ENCODE measurements at places on chromosomes 6 and 20.

- DNase-seq = no peak
Measured at GRCh38 chr6:4800662-4801061, 24.5 kb downstream of the CDYL start.

- DNase-seq = peak; percentile 8
Measured at GRCh38 chr6:91081452-91082067, 494.7 kb upstream of the MAP3K7 start.

GRCh38 chr6:84492241-84493165 lies 265.1 kb upstream of the CEP162 start:
- no peak for DNase-seq

DNA sequence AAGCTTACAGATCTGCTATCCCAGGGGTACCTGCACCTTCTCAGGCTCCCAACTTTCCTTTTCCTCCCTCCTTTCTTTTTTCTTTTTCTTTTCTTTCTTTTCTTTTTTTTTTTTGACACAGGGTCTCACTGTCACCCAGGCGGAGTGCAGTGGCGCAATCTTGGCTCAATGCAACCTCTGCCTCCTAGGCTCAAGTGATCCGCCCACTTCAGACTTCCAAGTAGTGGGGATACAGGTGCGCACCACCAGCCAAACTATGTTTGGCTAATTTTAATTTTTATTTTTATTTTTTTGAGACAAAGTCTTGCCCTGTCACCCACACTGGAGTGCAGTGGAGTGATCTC lies 36.0 kb downstream of the PIM1 start:
- DNase-seq = no peak

- DNase-seq = no peak
Measured at GRCh38 chr6:79898076-79898475, 49.3 kb downstream of the ELOVL4 start.

DNA sequence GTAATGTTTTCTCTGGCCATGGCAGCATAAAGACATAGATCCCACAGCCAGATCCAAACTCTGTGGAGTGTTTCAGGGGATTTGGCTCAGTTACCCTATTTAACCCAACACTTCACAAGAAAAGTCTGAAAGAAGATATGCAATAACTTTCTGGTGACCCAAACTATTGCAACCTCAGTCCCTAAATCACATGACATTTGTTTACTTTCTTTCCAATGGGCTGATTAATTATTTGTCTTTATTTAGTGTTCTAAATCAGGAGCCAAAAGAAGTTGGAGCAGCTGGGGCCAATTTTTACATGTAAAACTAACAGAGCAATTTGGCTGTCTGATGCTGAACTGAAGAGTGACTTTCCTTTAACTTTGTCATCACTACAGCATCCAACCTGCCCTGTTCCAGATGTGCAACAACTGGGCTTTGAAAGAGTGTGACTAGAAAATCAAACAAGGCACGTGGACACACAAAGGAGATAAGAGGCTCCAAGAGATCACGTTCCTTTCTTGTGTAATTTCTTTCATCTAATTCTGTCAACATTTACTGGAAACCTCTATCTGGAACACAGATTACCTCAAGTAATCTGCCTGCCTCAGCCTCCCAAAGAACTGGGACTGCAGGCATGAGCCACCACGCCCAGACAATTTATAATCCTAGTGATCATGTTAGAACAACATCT lies 90.8 kb downstream of the TRMT11 start:
- DNase-seq = no peak

GRCh38 chr6:16472349-16473069 lies 234.1 kb downstream of the GMPR start:
- no peak for DNase-seq

DNA sequence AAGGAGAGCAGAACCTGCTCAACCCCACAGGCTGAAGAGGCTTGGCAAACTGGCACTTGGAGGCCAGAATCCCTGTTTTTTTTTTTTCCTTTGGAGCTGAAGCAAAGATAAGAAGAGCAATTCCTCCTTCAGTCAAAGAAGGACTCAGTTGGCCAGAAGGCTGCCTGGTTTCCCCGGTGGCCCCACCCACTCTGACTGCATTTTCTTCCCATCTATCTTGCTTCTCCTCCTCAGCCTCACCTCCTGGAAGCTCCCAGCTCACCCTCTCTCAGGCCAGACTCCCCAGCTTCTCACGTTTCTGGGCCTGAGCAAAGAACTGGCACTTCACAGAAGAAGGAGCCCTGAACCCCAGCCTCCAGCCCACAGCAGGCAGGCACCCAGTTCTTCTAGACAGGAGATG lies 2.4 kb downstream of the LRFN2 start:
- DNase-seq = no peak

GRCh38 chr6:10633216-10633615 lies 61.2 kb downstream of the C6orf52 start:
- DNase-seq = peak; percentile 5

DNA sequence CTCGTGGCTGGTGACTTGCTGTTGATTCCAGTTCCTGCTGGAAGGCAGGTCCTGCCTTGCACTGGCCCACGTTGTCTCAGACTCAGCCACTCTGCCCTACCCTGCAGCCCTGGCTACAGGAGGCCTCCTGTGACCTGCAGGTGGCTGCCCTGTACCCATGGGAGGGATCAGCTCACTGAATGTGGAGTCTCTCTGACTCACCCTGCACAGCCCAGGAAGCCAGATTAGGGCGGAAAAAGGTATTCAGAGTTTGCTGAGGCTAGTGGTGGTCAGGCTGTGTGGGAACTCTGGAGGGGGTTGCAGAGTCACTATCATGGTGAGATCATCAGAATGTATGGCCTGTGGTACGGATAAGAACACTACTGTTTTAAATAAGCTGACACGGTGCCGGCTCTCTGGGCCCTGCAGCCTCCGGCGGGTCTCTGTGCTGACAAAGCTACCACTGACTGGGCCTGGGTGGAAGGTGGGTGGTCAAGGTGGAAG lies 24.7 kb upstream of the PYGB start:
- no peak for DNase-seq

GRCh38 chr6:79468116-79468515 lies 69.1 kb downstream of the LCA5 start:
- no peak for DNase-seq

DNA sequence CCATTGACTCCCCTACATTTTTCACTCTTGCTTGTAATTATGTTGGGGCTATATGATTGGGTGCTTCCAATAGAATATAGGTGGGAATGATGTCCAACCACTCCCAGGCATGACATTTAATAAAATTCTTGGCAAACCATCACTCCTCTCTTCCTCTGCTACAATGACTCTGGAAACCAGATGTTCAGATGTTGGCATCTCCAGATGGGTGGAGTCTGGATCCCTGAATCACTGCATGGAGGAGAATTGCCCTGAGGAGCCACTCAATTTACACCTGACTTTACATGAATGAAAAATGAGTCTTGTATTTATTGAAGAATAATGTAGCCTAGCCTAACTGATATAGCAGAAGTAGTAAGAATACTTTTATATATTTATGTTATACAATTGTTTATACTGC lies 306.7 kb upstream of the SUPT3H start:
- no peak for DNase-seq

DNA sequence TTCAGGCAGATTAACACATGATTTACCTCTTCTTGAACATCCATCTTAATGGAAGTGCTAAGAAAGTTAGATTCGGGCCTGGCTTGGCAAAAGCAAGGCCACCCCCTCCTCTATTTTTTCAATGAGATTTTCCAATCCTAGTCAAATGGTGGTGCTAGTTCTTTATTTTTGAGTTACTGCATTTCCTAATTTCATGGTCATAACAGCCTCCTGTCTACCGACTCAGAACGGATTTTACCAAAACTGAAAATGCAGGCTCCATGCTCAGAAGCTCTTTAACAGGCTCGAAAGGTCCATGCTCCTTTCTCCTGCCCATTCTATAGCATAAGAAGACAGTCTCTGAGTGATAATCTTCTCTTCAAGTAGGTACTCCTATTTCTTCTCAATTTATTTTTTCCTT lies 117.2 kb upstream of the ESR1 start:
- DNase-seq = peak; percentile 46

DNA sequence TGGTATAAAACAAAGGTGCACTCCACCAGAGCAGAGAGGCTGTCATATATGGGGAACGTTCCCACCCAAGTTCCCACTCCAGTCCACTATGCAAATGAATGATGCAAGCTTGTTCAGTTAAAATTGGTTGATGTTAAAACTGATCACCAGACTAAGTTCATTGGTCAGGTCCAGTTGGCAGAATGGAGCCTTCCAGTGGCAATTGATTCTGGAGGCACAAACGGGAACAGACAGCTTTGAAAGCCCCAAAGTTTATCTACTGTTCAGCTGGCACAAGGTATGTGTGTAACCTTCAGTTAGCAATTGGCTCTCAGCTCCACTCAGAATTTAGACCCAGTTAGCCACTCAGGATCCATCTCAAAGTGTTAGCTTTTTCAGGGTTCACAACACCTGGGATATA lies 119.4 kb upstream of the CEP85L start:
- no peak for DNase-seq

GRCh38 chr6:52352239-52353018 lies 9.5 kb upstream of the PAQR8 start:
- no peak for DNase-seq

DNA sequence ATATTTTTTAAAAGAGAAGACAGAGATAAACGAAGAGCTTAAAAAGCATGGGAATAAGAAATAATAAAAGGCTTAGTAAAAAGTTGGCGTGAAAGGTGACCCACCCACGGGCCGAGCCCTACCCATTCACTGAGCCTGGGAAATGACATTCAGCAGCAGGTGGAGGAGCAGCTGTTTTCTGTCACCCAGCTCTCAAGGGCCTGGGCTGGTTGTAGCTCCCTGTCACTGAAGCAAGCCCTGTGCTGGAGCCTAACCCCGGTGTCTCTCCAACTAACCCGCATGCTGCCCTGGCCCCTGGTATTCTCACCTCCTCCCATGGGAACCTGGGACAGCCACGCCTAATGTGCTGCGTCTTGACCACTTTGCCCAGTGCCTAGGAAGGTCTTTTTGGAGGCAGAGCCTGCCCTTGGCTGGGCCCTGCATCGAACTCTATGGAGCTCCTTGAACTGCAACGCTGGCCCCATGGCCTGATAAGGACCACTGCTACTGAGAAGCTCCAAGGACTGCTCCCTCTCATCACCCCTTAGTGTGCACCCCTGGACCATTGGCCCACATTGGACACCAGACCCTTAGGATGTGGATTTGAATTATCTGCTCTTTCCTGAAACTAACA lies 68.8 kb upstream of the IYD start:
- DNase-seq = no peak

DNA sequence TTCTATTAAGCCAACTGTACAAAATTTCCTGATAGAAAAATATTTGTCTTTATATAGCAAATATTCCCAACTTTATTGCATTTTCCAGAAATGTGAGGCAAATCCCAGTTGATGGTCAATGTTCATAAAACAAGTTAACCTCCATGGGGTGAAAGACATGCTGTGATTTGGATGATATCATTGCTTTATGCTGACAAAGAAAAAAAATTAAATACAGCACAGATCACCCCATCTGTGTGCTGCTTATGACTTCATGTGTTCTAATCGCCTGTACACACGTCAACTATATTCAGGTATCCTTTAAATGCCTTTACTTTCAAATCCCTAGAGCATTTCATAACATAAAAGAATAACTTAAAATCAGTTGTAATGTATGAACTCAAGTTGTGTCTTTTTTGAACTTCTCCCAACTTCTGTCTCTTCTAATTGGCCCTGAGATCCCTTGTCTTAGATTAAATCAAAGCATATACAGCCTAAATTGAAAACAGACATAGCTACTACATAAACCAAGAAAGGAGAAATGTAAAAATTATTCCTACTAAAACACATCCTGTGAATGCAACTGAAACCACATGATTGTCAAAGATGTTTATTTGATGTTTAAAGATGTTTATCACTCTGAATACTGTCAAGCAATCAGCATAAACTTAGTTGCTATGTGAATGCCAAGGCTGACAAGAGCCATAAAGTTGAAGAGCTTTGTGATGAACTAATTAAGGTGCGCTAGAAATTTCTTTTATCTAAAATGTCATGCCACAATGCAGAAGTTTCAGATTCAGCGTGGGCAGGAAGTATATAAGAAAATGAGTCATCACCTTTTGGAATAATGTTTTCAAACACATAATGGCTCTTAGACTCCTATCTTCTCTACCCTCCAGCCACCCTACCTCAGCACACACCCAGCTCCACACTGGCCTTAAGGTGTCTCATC lies 68.7 kb downstream of the FILIP1 start:
- no peak for DNase-seq

- no peak for DNase-seq
Measured at GRCh38 chr6:38056361-38056760, 236.8 kb downstream of the ZFAND3 start.

DNA sequence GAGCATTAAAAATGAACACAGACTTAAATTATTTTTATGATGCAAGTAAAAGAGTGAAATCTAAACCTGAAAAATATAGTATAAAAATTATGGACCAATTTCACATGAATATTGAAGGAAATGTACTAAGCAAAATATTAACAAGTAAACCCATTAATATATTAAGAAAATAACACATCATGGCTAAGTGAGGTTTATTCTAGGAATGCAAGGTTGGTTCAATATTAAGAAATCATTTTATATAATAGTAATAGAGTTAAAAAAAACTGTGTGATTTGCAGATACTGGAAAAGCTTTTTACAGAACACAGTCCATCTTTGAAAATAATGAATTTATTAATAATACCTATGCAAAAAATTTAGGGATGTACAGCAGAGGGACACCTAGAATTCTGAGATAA lies 20.9 kb downstream of the ZSCAN12 start:
- DNase-seq = no peak

- DNase-seq = no peak
Measured at GRCh38 chr6:169445661-169446581, 192.3 kb upstream of the THBS2 start.

- no peak for DNase-seq
Measured at GRCh38 chr6:133806382-133807140, 82.4 kb upstream of the TCF21 start.

GRCh38 chr6:71419217-71420094 lies 130.8 kb downstream of the OGFRL1 start:
- DNase-seq = no peak

- DNase-seq = no peak
Measured at GRCh38 chr6:129744201-129744879, 34.4 kb upstream of the ARHGAP18 start.

GRCh38 chr20:13865791-13866351 lies 81.0 kb downstream of the NDUFAF5 start:
- DNase-seq = no peak

- DNase-seq = peak; percentile 42
Measured at GRCh38 chr6:54717849-54718455, 128.6 kb upstream of the FAM83B start.

DNA sequence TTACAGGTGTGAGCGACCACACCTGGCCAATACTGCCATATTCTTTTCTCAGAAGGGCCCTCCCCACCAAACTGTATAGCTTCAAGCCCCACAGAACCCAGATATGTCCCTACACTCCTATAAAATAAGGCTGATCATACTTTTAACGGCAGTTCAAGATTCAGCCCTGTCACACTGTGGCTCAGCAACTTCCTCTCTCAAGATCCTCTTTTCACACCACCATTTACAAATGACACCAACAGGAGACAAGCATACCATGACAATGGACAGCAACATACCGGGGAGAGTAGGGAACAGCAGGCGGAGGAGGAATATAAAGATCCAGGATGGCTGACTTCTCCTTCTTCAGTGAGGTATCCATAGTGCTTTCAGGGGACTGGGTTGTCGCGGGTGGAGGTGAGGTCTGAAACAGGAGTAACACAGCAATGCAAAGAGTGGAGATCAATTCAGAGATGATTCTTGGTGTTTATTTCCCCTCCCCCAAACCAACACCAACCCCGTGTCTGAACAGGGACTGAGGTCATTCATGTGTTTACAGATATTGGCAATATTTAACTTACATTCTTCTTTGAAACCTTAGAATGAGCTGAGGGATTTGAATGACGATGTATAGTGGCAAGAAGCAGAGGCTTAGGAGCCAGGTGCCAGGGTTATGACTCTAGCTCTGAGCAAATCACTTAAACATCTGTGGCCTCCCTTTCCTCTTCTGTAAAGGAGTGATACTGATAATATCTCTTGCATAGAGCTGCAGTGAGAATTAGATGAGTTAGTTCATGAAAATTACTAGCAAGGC lies 57.6 kb upstream of the IPCEF1 start:
- DNase-seq = no peak

Data from CD4-positive, alpha-beta T cell treated with Interleukin-10 for 1 hour (primary cell).